ENCODE measurements at places on chromosomes 6 and 20. TPM values are rescaled to one million over a fixed set of nuclear protein-coding genes. Genes with fewer than 3 reads are reported as not detected.
A peak's percentile ranks its signal among the peaks of the same experiment; 100 is the strongest.

The ITPA gene
- total RNA-seq = 90.4 TPM

The EPPIN gene
- not detected for total RNA-seq

The TINAG gene
- total RNA-seq = not detected

The KCNQ2 gene
- total RNA-seq = not detected

DNA sequence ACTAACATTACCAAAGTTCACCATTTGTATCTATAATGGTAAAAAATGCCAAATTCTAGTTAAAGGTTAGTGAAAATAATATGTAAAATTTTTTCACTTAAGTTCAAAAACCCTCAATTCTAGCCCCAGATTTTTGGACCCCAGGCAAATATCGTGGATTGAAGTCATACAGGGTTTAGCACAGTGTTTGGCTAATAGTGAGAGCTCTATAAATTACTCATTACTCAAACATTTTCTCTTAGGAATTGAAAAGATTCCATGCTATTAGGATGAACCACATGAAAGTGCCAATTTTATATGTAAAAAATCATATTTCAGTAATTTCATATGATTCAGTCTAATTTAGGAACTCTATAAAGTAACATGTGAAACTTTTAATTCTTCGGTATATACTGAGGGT lies 170.3 kb upstream of the PREP start:
- no peak for DNase-seq

DNA sequence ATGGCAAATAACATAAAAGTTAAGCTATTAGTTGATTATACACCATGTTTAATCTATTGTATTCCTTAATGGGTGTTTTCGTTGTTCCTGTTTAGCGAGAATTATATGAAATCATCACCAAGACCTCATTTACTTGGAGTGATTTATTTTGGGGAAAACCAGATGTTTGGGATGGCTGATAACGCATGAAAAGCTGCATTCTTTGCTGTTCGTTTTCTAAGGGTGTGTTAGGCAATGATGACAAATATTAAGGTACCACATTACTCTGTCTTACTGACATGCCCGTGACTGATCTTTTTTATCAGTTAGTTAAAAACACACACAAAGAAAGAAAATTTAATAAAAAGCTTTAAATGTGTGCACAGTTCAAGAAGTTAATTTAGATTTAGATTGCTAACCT lies 176.4 kb downstream of the ZFP64 start:
- no peak for DNase-seq

DNA sequence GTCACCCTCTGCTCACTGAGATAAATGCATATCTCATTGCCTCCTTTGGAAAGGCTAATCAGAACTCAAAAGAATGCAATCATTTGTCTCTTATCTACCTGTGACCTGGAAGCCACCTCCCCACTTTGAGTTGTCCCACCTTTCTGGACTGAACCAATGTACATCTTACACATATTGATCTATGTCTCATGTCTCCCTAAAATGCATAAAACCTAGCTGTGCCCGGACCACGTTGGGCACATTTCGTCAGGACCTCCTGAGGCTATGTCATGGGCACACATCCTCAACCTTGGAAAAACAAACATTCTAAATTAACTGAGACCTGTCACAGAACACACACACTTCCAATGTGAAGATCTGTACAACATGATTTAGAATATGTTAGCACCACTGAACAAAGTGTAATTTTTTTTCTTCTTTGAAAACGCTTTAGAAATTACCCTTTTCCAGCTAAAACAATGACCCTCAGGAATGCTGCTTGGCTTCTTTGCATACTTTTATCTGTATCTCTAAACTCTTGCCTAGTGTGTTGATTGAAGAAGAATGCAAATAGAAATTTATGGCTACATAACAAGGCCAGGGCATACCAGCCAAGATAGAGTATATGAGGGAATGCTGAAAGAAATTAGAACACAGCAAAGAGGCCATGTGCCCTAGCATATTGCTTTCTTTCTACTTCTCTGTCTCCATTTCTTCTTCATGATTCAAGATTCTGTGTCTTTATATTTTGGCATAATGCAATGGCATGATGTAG lies 84.6 kb upstream of the DST start:
- no peak for DNase-seq

DNA sequence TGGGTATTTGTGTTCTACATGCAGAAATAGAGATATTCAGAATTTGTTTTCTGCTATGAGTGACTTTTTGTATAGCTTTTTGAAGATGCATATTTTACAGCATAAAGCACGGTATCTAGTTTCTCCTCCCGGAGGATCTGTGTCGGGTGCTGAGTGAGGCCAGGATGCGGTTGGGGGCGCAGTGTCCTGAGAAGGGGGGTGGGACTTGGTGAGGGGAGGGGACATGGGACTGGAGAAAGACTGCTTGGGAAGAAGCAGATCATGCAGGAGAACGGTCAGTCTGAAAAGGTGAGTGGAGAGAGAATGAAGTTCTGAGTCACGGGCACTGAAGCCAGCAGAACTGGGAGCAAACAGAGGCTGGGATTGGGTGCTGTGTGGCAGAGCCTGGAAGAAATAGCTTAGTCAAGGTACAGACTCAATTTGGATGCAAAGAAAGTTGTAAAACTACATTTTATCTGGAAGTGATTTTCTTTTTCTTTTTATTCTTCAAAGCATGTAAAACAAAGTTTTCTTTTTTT lies 44.0 kb downstream of the STX11 start:
- no peak for DNase-seq

DNA sequence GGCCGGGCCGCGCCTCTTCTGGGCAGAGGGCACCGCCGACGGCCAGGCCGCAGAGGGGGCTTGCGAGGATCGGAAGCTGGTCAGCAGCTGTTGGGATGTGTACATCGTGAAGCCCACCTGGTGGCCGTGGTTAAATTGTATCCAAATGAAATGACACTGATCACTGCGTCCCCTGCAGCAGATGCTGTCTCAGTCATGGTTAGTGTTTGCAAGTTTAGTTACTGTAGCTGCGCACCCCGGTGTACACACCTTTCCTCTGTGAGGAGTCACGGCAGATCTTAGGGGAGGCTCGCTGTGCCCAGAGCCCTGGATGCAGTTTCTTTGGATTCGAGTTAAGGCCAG lies 653 bp downstream of the NAA20 start:
- no peak for DNase-seq

DNA sequence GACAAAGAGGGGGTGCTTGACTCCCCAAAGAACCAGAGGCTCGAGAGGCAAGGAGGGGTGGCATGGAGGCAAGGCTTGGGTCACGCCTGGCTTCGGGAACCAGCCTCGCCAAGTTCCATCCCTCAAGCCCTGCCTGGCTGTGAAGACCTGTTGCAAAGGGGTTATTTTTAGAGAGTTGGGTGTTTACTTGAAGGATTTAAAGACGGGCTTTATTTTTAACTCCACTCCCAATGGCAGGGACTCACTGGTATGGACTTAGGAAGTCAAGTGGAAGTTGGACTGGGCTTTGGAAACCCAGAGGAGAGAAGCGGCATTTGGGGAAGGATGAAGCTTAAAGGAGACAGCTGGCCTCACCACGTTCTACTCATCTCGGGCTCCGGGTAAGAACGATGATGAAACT lies 43.1 kb downstream of the JPH2 start:
- no peak for DNase-seq

GRCh38 chr6:130467146-130468050 lies 101.6 kb downstream of the TMEM200A start:
- peak; percentile 13 for DNase-seq

DNA sequence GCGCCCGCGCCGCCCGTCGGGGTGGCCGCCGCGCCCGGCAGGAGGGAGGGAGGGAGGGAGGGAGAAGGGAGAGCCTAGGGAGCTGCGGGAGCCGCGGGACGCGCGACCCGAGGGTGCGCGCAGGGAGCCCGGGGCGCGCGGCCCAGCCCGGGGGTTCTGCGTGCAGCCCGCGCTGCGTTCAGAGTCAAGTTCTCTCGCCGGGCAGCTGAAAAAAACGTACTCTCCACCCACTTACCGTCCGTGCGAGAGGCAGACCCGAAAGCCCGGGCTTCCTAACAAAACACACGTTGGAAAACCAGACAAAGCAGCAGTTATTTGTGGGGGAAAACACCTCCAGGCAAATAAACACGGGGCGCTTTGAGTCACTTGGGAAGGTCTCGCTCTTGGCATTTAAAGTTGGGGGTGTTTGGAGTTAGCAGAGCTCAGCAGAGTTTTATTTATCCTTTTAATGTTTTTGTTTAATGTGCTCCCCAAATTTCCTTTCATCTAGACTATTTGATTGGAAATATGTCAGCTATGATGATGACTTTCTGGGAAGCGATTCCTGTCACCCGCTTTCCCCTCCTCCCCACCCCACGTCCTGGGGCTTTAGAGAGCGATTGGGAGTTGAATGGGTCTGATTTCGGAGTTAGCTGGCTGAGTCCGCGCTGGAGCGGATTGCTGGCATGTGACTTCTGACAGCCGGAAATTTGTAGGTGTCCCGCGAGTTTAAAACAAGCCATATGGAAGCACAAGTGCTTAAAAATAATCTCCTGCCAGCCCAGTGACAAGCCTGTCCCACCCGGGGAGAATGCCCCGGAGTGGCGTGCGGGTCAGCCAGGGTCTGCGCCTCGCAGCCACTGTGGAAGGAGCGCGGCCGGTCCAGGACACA lies 1.1 kb downstream of the ESR1 start:
- no peak for DNase-seq

GRCh38 chr20:59829054-59829785 lies 104.2 kb downstream of the SYCP2 start:
- no peak for DNase-seq

DNA sequence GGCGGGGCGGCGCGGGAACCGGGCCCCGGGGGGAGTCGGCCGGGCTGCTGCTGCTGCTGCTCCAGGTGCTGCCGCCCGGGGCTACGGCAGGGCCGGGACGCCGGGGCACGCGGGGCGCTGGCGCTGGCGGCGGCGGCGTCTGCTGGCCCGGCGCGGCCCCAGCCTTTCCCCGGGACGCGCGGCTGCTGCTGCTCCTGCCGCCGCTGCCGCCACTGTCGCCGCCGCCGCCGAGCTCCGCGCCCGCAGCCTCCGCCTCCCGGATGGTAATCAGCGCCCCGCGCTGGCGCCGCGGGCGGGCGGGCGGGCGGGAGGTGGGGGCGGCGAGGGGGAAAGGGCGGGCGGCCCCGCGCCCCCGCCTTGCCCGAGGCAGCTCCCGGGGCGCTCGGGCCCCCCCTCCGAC lies 306 bp downstream of the EBF4 start:
- peak; percentile 41 for DNase-seq

- peak; percentile 78 for DNase-seq
Measured at GRCh38 chr6:722077-722524, 29.2 kb upstream of the EXOC2 start.

DNA sequence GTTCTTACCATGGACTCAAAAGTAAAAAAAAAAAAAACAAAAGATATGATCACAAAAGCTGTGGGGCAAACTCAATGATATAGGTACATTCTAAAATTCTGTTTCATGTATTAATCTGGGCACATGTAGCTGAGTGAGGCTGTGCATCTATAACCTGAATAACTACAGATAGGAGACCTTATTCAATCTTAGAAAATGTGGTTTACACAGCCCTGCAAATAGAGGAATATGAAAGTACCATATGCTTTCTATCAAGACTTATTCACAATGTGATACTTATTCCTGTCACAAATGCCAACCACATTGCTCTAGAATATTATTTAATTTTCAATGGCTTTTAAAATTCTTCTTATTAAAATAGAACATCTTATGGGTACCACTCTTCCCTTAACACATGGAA lies 3.1 kb upstream of the SPACA1 start:
- DNase-seq = no peak

GRCh38 chr6:85516168-85516567 lies 66.3 kb downstream of the NT5E start:
- no peak for DNase-seq
